ENCODE measurements at places on chromosomes 1 and 21.
A peak's percentile ranks its signal among the peaks of the same experiment; 100 is the strongest.

- DNase-seq, result no peak
Measured at GRCh38 chr1:229952670-229953520, 114.1 kb upstream of the GALNT2 start.

DNA sequence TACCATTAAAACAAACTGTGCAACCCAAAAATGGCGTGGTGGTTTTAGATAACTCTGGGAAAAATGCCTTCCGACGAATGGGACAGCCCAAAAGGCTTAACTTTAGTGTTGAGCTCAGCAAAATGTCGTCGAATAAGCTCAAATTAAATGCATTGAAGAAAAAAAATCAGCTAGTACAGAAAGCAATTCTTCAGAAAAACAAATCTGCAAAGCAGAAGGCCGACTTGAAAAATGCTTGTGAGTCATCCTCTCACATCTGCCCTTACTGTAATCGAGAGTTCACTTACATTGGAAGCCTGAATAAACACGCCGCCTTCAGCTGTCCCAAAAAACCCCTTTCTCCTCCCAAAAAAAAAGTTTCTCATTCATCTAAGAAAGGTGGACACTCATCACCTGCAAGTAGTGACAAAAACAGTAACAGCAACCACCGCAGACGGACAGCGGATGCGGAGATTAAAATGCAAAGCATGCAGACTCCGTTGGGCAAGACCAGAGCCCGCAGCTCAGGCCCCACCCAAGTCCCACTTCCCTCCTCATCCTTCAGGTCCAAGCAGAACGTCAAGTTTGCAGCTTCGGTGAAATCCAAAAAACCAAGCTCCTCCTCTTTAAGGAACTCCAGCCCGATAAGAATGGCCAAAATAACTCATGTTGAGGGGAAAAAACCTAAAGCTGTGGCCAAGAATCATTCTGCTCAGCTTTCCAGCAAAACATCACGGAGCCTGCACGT is 82.1 kb downstream of the PRDM2 start:
- DNase-seq, result no peak

DNA sequence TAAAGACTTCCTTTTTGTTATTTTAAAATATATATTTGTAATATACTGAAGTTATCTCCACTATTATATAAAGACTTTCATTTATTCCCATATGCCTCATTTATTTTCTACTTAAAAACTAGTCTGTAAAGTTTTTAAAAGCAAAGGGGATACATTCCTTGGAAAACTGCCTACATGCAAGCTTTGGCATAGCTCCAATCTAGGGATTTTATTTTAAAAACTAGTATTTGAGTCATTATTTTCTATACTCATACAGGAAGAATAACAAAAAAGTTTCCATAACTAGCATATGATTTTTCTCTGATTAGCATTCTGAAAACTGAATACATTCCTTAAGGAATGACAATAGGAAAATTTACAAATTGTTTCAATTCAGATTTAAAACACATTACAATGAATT is 88.9 kb downstream of the COL24A1 start:
- no peak for DNase-seq

DNA sequence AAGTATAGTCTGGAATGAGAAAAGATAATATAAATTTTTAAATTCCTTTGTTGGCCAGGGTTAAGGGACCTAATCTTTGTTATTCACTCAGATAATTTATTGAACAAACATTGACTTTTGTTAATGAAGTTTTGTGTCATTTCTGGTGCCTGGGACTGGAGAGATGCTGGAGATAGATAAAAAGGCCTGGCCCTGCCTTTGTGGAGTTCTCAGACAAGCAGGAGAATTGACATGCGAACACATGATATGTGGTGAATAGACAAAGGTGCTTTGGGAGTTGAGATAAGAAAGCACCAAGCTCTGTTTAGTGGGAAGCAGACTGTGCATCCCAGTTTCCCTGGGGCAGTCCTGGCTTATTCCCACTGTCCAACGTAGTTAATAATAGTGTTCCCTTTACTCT is 8.5 kb downstream of the C1orf21 start:
- DNase-seq, result no peak

- no peak for DNase-seq
Measured at GRCh38 chr21:31252611-31253010, 91.5 kb downstream of the TIAM1 start.

DNA sequence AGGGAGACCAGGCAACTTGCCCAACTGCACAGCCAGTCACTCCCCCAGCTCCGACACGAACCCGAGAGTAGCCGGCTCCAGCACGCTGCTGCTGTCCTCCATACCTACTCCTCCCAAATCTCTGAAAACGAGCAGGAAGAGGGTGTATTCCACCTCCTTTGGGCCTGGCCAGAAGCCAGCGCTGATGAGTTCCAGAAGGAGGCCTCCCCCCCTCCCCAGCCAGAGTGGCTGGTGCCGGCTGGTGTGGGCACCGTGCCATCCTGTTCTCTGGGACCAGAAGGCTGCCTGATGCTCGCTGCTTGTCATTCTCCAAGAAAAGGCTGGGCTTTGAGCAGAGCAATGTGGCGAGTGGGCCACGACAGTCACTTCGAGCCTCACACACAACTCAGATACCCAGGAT is 22.2 kb downstream of the KCNN3 start:
- peak; percentile 93 for DNase-seq

GRCh38 chr1:59128784-59129227 is 168.1 kb upstream of the FGGY start:
- no peak for DNase-seq

GRCh38 chr1:184945029-184945428 is 29.3 kb downstream of the NIBAN1 start:
- DNase-seq, result no peak

GRCh38 chr1:167538657-167539056 is 14.9 kb downstream of the CREG1 start:
- DNase-seq, result no peak

GRCh38 chr1:28136922-28137613 is 39.4 kb downstream of the PTAFR start:
- DNase-seq, result no peak

DNA sequence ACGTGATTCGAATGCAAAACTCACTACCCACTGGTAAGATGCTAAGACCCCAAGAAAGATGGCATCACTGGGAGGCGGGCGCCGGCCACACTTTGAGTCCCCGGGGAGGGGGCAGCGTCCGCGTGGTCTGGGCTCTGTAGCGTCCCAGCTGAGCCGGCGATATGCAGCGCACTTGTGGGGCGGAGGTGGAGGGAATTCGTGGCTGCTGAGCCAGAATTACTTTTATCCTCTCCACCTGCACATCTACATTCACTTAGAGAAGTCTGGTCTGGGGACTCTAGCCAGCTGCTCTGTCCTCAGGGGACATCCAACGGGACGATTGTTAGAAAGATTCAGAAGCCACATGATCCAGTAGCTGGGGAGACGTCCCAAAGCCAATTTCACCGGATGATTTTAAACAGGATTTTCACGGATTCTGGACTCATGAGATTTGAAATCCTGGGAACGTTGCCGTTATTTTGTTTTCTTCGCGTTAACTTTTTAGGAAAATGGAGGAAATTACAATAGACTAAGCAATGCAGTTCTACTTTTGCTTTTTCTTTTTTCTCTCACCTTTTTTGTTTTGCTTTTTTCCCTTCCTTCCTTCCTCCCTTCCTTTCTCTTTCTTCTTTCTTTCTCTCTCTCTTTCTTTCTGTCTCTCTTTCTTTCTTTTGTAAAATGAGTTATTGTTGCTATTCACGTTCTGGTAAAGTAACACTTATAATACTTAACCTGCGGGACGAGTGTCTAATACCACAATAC is 1.3 kb downstream of the JAM2 start:
- DNase-seq, result peak; percentile 30

DNA sequence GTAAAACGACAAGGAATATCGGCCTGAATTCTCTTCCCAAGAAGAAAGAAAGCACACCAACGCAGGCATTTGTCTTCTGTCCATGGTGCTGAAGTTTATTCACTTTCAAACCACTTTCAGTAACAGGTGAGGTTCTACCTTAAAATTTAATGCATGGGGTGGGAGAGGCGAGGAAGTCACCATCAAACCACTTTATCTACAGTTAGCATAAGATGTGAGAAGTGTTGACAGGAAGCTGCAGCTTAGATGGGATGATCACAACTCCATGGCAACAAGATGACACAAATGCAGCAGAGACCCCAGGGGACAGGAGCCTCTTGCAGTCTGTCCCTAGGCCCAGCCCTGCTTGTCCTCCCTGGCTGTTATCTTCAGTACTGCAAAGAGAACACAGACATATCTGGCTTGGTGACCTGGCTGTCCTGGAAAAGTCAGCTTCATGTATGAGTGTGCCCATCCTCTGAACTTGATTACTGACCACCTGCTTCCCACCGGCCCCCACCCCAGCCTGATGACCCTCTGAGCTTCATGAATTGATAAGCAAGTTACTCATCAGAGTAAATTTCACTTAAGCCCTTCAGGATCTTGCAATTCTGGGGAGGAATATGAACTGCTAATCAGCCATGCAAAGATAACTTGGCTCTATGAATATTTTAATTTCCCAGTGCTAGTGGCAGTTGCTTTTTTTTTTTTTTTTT is 1.8 kb downstream of the NPPA start:
- DNase-seq, result no peak

DNA sequence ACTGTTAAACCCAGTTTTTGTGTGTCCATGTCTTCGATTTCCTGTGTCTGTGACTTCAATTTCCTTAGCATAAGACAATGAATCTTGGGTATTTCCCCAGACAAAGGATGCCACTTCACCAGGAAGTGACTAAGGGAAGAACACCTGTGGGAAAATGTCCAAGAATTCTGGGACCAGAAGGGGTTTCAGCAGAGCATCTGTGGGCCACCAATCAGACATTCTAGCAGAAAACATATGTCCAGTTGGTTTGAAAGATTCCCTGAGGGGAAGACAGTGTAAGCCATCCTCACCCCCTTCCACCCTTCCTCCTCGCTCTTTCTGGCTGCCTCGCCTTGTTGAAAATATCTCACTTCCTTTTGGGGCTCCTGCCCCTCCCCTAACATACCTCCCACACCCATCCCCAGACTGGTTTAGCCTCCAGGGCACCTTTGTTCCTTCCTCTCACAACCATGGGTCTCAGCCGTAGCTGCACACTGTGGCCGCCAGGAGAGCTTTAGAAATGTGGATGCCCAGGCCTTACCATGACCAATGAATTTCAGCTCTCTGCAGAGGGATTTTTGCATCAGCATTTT is 25.5 kb upstream of the IFNAR1 start:
- no peak for DNase-seq

GRCh38 chr1:93013145-93014065 is 52.1 kb upstream of the DIPK1A start:
- no peak for DNase-seq

DNA sequence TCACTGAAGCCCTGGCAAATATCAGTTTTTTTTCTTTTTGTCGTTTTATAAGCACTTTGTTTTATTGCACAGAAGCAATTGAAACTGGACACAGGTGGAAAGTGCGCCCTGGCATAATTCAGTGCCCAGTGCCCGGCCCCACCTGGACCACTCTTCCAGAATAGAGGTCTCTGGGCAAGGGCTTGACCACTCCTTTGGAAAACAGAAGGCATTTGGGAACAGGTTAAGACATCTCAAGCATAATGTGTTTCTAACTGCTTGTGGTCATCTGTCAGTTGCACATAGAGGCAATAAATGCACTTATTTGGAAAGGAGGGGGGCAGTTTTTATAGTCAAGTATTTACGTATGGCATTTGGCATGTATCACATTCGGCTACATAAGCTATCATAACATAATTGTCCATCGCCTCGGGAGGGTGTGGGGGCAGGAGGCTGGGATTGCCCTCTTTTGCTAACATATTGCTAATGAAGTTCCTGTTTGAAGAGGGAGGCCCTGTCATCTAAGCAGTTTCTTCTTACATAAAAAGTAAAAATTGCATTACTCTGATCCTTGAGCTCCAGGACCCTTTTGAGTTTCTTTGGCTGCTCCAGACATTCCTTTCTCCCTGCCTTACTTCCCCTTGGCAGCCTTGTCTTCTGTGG is 14.7 kb upstream of the CD2 start:
- DNase-seq, result no peak

DNA sequence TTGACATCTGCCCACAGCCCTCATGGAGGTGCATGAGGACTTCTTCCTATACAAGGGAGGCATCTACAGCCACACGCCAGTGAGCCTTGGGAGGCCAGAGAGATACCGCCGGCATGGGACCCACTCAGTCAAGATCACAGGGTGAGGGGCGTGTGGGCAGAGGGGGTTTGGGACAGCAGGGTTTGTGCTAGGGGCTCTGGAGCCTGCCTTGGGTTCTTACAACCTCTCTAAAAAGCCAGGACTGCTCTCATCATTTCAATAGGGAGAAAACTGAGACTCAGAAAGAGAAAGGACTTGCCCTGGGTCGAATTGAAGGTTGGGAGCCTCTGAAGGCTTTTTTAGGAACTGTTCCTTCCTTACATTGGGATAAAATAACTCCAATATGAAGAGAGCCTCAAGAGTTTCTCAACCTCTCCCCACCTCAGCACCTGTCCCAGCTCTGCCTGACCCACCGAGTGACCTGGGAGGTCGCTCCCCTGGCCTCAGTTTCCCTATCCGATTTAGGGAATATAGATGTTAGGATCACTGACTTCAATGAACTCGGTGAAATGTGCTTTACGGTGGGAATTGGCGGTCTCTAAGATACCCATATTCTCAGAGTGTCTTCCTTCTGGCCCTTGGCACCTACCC is 9.5 kb downstream of the TINAGL1 start:
- no peak for DNase-seq

DNA sequence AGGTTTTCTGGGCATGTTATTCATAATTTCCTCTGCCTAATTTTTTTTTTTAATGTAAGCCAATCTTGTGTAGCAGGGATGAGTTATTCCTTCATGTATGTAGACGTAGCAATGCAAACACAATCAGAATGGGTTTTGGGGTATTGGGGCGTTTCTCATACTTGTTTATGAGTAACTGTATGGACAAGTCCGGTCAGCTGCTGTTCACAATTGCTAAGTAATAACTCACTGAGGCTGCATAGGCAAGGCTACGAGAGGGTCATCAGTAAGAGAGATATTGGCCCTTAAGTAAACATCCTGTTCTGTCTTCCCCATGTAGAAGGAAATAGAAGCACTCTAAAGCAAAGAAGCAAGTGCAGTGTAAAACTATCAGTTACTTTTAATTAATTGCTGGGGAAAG is 9.5 kb upstream of the TARS2 start:
- no peak for DNase-seq

GRCh38 chr1:51622455-51622913 is 5.6 kb downstream of the OSBPL9 start:
- peak; percentile 66 for DNase-seq

GRCh38 chr1:234970731-234971476 is 157.7 kb downstream of the TOMM20 start:
- no peak for DNase-seq

GRCh38 chr1:24297187-24297851 is 21.8 kb upstream of the GRHL3 start:
- no peak for DNase-seq
